RWPE1 (cell line): ENCODE measurements at places on chromosomes 16 and 17.
A peak's percentile ranks its signal among the peaks of the same experiment; 100 is the strongest.

DNA sequence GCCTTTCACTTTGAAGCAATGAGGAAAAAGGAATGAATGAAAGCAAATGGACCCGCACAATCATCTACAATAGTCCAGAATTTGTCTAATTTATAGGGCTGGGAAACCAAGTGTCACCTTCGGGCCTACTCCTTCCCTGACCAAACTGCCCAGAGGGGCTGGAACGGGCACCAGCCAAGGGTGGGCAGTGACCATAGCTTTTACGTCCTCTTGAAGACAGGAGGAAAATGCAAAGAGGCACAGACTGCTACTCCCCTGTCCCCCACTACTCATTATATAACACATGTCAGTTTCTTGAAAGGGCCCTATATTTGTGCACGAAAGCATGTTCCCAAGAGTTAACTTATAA is 122.3 kb downstream of the ZFHX3 start:
- DNase-seq, result no peak

GRCh38 chr17:4944554-4945175 is 3.7 kb downstream of the PFN1 start:
- DNase-seq, result no peak

DNA sequence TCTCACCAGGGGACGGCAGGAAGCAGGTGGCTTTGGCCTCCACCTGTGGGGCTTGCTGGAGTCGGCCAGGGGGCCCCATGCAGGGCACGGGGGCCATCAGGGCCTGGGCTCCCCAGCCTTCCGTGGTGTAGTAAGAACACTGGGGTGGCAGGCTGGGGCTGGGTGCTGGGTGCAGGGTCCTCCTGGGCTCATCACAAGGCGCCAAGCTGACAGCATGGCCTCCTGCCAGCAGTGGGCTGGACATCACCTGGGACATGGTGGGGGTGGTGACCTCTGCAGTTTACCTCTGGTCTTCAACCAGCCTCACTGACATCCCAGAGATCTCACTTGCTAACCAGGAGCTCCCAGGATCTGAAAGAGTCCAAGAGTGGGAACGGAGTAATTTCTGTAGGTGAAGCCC is 5.3 kb downstream of the TNS4 start:
- no peak for DNase-seq

DNA sequence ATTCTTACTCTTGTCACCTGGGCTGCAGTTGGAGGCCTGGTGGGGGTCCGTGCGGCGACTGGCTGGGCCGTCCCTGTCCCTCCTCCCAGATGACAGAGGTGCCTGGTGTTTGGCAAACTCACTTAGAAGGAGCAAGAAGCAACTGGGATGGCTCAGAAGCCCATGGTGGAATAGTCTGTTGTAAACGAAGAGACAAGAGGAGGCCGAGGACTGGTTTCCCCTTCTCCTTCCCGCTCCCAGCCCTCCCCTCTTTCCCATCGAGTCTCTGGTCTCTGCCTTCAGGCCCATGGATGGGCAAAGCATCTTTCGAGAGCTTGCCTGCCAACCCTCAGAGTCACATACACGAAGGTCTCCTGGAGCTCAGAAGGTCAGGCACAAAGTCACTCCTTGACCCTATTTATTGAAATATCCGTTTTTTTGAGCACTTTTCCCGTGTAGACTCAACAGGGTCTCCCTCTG is 364.4 kb downstream of the SEC14L1 start:
- DNase-seq, result no peak

DNA sequence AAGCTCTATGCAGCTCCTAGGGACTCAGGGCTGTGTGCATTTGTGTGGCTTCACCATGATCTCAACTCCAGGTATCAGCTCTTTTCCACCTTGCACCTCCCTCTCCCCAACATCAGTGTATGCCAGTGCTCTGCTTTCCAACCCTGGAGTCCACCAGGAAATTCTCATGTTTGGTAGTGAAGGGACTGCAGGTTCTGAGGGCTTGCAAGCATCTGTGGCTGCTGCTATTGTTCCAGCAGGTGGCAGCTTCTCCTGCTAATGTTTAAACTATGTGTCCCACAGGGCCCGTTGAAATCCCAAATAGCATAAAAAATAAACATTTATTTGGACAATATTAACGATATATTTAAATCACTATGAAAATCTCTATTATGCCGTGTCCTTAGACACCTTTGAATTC is 82.0 kb downstream of the RGS9 start:
- no peak for DNase-seq

DNA sequence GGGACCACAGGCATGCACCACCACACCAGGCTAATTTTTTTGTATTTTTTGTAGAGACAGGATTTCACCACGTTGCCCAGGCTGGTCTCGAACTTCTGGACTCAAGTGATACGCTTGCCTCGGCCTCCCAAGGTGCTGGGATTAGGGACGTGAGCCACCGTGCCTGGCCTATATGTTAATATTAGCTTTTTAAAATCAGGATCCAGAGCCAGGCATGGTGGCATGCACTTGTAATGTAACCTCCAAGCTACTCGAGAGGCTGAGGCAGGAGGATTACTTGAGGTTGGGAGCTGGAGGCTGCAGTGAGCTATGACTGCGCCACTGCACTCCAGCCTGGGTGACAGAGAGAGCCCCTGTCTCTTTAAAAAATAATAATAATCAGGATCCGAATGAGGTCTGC is 8.5 kb upstream of the ADCY7 start:
- no peak for DNase-seq

DNA sequence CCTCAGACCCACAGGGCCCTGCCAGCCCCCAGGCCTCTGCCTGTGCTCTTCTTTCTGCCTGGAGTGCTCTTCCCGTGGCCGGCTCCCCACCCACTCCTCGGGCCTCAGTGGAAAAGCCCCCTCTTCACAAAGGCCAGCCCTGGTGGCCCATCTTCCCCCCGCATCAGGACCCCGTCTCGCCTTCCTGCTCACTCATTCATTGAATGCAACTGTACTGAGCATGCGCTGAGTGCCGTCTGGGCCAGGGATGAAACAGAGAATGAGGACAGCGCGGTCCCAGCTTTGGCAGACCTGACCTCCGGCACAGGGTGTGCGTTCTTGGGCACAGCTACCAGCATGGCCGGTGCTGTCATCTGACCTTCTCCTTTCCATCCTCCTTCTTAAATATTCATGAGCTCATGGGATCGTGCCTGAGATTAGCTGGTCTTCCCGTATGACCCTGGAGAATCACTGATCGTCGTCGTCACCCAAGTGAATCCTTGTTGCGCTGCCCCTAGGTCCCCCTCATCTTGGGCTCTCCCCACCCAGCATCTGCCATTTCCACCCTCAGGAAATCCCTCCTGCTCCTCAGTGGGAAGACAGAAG is 16.4 kb upstream of the OSGIN1 start:
- DNase-seq, result no peak

GRCh38 chr17:45740553-45741330 is 43.4 kb upstream of the CRHR1 start:
- peak; percentile 82 for DNase-seq

DNA sequence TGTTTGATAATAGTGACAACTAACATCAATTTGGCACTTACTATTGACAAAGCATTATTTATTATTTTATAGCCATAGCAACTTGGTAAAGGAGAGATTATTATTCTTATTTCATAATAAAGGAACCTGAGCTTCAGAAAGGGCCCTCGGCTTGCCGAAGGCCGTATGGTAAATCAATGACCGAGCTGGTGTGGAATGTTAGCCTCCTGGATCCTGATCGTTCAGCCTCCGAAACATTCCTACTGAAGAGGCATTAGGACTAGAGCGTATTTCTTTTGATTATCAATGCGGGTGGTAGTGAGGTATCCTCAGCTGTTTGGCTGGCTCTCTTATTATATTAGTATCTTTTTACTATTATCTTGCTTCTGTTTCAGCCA is 199.3 kb upstream of the TBX2 start:
- DNase-seq, result no peak

DNA sequence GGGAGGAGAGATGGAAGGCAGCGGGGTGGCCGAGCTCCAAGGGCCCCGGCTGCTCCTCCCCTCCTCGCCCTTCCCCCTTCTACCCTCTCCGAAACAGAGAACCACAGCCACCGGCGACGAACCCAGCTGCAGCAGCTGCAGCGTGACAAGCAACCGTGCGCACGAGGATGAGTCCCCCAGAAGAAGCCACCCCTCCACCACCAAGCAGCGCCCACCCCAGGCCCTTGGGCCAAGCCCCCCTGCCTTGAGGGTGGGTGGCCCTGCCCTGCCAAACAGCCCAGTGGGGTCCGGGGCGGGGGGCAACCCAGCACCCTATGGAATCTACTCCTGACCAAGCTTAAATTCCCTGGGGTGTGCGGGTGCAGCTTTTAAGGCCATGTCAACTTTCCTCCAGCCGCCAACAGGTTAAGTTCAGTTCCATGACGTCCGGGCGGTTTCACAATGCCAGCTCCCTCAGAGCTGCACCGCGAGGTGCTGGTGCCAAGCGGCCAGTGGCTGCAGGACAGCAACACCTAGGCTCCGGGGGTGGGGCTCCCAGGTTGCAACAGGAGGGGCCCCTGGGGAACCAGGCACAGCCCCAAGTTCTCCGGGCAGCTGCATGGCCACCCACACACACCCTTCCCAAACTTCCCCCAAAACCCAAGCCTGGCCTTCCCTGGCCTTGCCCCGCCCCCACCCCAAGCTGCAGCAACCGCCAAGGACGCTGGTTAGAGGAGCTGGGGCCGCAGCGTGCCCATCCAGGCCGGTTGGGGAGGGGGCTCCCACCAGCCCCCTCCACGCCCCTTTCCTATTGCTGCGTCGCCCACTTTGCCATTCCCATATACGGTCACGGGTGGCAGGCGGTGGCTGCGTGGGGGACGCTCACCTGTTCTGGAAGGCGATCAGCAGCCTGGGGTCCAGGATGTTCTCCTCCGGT is 2.0 kb downstream of the CBX4 start:
- peak; percentile 83 for DNase-seq

DNA sequence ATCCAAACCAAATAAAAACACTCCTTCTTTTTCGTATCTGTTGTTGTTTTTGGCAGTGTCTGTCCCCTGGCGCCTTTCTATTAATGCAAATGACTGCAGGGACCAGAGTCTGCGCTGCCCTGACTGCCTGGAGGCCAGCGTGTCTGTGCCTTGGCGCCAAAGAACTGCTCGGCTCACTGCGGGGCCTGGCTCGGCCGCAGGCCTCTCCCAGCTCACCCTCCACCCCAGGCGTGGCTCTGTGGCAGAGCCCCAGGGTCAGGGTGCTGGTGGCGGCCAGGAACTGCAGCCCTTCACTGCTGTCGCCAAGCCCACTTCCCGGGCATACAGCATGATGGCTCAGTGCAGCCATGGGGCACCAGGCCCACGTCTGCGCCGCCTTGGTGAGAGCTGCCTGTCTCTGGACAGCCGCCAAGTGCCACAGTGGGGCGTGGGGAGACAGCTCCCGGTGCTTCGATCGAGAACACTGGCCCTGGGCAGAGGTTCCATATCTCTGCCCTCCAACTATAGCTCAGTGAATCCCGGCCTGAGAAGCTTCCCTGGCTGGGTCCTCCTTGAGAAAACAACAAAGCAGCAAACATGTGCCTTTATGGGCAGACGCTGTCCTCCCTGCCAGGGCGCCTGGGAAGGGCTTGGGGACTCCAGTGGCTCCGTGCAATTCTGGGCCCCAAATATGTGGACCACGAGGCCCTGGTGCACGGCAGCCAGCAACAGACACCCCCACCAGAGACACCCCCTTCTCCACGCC is 11.1 kb downstream of the CANT1 start:
- no peak for DNase-seq

DNA sequence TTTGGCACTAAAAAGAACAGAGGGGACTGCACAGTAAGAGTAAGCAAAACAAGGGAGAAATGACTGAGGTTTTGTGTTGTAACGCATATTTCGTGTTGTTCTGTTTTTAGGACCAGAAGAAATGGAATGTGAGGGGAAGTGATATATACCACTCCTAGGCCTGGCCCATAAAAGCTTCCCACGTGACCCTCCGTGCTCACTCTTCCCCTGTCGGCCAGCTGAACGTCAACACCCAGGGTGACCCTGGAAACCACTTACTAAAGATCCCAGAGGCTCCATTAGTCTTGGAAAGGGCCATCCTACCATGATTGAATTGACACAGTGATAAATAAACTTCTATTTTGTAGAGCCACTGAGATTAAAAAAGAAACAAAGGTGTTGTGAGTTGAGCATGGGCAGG is 79.8 kb downstream of the HELZ start:
- no peak for DNase-seq

DNA sequence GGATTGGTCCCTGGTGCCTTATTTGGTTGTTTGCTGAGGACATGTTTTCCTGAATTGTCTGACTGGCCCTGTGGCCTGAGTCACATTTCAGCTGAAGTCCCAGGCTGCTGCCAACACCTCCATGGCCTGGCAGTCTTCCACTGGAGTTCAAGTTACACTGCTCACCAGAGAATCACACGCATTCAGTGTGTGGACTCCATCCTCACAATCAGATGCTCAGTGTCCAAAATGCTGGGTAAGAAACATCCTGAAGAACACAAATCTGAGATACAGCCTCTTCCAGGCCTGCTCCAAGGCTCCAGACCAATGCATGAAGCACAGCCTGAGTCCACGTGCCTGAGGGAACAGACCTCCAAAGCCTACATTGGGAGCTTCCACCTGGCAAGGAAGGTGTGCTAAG is 19.2 kb downstream of the CD300LB start:
- no peak for DNase-seq

DNA sequence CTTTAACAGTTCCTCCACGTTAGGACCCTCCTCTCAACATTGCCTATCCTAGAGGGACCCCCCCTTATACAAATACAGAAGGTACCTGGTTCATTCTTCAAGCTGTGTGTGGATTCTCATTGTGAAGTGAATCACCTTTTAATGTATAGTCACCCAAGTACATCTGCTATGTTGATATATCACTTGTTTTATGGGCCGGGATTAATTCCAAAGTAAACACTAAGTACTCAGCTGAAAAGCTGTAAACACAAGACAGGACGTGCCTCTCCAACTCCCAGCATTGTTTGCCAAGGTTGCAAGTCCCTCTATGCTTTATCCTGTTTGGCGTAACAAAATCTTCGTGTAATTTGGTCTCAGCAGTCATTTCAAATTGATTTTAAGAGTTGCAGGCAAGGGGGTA is 123.6 kb downstream of the RBFOX1 start:
- DNase-seq, result no peak

DNA sequence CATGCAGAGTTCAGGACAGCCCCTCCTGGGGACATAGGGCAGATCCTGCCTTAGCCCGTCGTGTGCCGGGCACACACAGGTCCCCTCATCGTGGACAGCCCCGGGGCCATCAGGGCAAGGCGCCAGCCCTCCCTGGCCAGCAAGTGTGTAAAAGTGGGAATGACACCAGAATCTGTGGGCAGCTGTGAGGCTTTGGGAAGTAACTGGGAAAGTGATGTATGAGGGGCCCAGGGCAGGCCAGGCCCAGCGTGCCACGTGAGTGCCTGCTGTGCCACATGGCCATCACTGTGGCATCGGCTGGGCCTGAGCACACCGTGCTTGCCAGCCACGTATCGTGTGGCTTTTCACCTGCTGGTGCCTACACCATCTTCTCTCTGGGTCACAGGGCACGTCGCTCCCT is 26.6 kb downstream of the ACSF3 start:
- DNase-seq, result no peak

DNA sequence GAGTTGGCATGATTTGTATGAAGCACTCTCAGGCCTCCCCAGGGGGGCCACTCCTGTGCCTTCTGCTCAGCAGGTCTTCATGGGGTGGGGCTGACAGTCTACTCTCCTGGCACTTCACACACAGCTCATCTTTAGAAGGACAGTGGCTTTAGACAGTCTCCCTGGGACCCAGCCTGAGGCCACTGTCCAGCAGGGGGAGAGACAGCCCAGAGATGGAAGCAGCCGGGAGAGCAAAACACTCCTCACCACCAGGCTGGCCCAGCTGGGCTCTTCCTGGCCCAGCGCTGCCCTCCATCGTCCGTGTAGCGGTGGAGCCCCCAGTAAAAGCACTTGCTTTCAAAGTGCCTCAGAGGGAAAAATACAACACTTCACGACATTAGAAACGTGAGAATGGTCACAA is 62.0 kb upstream of the CRHR1 start:
- no peak for DNase-seq
